Ecto neural progenitor cell (in vitro differentiated cells): ENCODE measurements at places on chromosomes 6 and 20.

DNA sequence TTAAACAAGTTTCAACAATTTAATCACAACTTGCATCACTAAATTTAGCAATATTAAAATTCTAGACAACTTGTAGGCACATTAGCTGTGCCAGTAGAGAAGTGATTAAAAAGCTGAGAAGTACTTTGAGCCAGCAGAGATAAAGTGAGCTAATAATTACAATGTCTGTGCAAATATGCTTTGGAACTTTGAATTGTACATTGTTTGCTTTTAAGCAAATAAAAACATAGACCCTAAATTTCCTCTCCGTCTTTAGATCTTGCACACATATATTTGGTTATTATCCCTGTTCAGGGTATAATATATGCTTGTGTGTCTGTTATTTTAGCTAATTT is 44.2 kb upstream of the DEFB112 start:
- DNase-seq: no peak

GRCh38 chr6:129481706-129482105 is 228.3 kb downstream of the ARHGAP18 start:
- no peak for DNase-seq

DNA sequence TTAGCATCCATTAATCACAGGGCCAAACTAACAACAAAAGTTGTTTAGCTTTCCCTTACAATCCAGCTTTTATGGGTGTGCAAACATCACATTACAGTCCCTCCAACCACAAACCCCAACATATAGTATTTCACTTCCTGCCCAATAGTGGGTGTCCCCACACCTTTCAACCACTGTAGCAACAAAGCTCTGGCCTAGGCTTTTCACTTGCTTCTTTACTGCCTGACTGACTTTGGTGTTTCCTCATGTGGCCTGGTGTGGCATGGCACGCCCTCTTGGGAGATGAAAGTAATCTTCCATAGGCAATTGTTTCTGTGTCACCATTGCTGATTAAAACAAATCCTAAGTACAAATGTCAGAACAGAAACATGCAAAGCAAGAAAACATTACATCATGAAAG is 46.3 kb downstream of the MCM8 start:
- no peak for DNase-seq

DNA sequence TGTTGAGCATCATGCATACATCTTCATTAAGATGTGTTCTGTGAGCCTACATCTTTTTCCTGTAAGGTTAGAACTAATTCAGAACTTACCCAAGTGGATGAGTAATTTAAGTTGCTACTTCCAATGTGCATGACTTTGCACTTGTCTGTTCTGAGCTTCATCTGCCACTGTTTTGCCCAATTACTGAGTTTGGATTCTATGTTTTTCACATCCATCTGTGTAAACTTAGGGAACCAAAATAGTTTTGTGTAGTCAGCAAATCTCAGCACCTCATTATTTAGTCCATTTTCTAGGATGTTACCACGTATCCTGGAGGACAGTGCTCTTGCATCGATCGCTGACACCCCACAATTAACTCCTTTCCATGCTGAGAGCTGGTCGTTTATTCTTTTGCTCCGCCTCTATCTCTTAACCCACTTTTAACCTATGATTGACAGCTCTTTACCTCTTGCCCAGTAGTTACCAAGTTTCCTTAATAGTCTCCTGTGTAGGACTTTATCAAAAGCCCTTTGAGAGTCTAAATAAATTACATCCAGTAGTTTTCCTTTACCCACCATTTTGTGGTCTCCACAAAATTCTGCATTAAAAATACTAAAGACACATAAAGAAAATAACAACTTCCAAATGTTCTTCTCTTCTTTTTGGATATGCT is 44.2 kb upstream of the CITED2 start:
- no peak for DNase-seq

- no peak for DNase-seq
Measured at GRCh38 chr6:44524476-44525227, 137.1 kb downstream of the CDC5L start.

- DNase-seq: no peak
Measured at GRCh38 chr20:51399006-51399890, 143.3 kb downstream of the NFATC2 start.

GRCh38 chr6:104462811-104463599 is 396.7 kb downstream of the HACE1 start:
- DNase-seq: no peak

DNA sequence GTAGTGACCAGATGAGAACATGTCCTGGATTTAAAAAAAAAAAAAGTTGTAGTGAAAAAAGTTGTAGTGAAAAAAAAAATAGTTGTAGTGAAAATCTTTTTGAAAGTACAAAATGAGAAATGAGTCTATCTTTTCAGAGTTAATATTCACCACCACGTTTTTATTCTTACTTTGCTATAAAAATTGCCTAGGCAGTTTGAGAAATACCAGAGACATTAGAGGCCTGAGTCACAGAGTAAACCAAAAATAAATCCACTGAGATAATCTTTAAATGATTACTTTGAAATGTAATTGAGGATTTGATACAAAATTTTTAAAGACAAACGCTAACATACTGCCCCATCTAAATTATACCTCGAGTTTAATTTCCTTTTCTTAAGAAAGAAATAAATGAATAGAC is 101.2 kb upstream of the TIAM2 start:
- DNase-seq: no peak

GRCh38 chr6:120451508-120451907 is 882.8 kb downstream of the TBC1D32 start:
- DNase-seq: no peak

DNA sequence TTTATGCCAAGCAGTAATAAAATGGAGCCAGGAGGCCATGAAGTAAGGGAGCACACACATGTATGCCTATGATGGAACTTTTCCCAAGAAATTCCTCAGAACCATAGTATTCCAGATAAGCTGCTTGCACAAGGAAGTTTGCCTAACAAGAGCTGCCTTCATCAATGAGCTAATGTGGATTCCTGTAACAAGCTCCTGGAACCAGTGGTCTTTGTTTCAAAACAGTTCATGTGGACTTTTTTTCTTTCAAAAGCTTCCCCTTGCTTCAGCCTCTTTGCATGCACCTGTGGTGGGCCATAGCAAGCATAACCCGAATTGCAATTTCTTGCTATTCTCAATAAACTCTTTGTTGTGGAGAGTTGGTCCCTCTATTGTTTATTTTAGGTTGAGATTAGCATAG is 359.6 kb downstream of the UTRN start:
- no peak for DNase-seq

GRCh38 chr6:25570578-25570977 is 81.4 kb upstream of the SCGN start:
- DNase-seq: no peak

GRCh38 chr6:36769676-36770499 is 69.4 kb downstream of the CPNE5 start:
- no peak for DNase-seq

GRCh38 chr6:143224516-143224915 is 163.8 kb downstream of the AIG1 start:
- no peak for DNase-seq

DNA sequence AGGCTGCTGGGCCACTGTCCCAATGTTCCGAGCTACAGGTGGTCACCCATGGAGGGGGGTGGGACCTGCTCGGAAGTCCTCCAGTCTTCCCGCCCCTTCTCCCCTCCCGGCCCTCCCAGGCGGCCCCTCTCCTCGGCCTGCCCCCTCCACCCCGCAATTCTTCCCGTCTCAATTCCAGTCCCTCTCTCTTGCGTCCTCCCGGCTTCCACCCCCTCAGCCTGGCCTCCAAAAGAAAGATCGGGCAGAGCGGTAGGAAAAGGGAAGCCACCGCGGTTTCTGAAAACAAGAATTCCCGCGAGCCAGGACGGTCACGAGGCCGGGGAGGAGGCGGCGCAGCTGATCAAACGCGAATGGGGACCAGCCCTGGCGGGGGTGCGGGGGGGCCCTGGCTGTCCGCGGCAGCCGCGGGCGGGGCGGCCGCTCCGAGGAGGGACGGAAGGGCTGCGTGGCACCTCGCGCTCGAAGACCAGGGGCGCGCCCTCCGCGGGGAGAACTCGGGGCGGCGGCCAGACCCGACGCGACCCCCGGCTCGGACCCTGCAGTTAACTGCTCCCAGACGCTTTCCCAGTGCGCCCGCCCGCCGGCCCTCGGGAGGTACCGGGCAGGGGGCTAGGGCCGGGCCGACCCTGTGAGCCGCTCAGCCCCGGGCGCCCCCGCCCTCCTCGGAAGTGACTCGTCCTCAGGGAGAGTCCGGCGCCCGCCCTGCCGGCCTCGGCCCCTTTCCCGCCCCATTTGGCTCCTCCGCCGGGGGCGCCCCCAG is 1.0 kb downstream of the PXDC1 start:
- DNase-seq: peak; percentile 65

GRCh38 chr6:46410334-46410953 is 80.8 kb downstream of the RCAN2 start:
- no peak for DNase-seq

DNA sequence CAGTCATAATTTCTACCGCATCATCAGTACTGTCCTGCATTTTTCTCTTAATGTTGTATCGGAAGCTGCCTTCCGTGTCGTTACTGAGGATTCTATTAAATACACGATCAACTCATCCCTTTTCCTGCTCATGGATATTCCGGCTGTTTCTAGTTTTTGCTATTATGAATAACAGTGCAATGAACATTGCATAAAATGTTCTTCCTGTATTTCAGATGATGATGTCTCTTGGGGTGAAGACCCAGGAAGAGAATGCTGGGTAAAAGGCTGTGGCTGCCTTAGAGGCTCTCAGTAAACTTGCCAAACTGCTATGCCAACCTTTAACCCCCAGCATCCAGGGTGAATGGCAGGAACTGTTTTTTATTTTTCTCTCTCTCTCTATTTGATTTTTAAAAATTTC is 24.1 kb upstream of the EPB41L1 start:
- DNase-seq: no peak

DNA sequence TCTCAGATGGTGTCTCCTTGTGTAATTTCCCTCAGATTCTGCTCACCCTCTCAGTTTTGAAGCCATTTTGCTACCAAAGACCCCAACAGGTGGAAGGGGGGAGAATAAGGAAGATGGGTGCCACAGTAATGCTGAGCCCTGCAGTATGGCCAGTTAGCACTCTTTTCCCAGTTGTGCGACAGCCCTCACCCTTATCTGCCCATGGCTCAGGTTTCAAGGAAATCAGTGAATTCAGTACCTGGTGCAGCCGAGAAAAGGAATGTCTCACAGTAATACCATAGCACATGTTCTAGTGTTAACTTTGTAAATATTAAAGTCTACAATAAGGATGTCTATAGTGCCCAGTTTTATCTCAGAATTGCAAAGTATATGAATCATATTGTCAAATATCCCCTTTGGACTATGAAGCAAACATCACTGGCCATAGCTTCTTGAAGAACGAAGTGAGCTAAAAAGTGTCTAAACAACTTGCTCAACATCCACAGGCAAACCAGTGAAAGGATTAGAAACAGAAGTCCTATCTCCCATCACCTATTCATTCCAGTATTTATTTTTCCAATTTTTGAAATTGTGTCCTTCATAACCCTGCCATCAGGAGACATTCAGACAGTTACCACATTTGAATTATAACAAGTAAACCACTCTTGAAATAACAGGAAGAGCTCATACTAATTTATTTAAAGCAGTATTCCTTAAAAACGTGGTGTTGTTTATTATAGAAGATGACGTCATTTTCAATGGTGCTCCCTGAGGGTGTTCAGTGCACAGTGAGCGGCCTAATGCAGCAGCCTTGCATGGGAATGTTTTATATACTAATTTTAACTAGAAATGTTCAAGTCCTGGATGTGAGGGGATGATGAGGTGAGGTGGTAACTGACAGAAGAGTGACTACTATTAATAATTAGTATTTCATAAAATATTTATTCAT is 366.2 kb downstream of the TFAP2A start:
- no peak for DNase-seq

DNA sequence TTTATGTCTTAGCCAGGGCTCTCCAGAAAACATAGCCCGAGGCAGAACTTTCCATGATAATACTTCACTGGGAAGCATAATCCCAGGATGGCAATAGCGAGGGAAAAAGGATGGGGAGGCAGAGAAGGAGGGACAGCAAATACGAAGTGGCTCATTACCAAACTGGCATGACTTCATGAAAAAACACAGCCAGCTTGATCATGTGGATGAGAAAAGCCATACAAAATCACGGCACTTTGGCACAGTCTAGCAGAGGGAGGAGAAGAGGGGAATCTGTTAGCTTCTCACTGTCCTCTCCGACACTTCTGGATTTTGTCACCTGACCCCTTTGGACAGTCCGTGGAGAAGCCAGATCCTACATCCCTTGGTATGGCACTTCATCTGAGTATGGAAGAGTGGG is 212.5 kb upstream of the GRIK2 start:
- DNase-seq: no peak

GRCh38 chr6:151275566-151275965 is 35.8 kb downstream of the AKAP12 start:
- DNase-seq: no peak

DNA sequence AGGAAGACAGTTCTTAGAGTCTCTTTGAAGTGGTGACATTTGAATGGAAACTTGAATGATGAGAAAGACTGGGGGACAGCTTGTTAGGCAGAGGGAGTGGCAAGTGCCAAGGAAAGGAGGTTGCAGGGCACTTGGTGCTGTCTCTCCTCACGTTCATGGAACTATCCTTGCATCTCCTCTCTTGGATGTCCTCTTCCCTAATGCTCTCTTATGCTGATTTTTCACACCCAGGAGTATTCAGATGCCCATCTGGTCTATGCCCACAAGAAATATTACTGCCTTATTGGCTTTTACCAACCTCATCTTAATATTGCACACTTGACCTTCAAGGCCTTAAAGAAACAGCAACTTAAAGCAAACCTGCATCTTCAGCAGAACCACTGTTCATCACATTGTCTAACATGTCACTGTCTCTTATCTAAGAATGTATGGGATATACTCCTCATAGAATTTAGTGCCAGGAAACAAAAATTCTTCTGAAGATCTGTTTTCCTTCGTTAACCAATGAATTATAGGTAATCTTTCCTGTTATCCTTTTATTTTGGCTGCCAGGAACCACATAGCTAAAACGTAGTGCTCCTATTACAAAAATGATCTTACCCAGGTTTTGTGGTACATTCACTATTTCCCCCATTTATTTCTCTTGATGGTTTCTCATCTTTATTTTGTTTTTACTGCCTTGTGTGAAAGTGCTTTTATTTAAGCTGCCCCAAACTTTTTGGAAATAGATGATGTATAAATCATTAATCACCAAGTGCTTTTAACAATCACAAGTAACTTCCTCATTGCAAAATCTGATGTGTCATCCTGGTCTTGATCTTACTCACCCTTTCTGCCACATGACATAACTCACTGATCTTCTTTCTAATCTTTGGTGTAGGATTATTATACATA is 12.8 kb downstream of the RGS17 start:
- DNase-seq: no peak

- DNase-seq: no peak
Measured at GRCh38 chr20:9739991-9740390, 98.9 kb downstream of the PAK5 start.

DNA sequence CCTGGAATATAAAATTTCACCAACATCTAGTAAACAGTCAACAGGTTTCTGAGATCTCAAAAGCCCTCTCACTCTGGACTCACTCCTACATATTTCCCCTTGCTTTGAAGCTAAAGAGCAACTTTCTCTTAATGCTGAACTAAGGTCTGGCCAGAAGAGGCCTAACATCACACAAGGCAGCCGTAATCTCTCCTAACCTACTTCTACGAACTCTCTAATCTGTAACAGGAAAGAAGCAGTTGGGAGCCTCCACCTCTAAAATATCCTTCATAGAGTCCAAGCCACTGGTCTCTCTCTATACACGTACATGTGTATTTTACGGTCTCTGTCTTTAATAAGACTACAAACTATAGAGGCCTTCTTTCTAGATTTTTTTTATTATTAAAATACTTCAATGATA is 72.0 kb downstream of the REV3L start:
- no peak for DNase-seq
